PC-3 (cell line): ENCODE measurements at places on chromosomes 12 and 14. TPM values are rescaled to one million over a fixed set of nuclear protein-coding genes. Genes with fewer than 3 reads are reported as not detected.

GRCh38 chr12:111076611-111077451 lies 156.5 kb upstream of the MYL2 start:
- DNase-seq, result no peak

SLC25A29 gene
- total RNA-seq, result 52.8 and 53.9 TPM in 2 replicates

KRT74 gene
- not detected in 2 replicates for total RNA-seq

LAG3 gene
- 0.40 and 0.58 TPM in 2 replicates for total RNA-seq

DNA sequence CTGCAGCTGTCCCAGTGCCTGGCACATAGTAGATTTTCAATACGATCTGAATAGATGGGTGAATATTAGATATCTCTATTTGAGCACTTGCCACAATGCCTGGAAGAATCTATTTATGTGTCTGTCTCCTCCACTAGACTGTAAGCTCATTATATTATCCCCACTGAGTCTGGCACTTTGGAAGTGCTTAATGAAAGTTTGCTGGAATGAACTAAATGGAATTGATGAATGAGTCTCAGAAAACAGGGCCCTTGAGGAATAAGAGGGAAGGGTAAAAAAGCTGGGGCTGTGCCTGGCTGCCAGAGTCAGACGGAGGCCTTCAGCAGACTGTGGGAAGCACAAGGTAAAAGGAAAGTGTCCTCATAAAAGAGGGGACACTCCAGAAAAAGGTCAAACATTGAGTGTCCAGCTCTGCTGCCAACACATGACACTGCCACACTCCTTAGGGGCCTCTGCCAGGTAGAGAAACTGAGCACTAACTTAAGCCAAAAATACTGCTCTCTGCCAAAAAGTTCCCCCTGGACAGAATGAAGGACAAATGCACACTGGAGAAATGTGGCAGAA lies 39.3 kb downstream of the GLT8D2 start:
- DNase-seq, result no peak

PMEL gene
- 0.35 and 2.0 TPM in 2 replicates for total RNA-seq

GRCh38 chr14:95044463-95045105 lies 112.7 kb downstream of the DICER1 start:
- no peak for DNase-seq

DNA sequence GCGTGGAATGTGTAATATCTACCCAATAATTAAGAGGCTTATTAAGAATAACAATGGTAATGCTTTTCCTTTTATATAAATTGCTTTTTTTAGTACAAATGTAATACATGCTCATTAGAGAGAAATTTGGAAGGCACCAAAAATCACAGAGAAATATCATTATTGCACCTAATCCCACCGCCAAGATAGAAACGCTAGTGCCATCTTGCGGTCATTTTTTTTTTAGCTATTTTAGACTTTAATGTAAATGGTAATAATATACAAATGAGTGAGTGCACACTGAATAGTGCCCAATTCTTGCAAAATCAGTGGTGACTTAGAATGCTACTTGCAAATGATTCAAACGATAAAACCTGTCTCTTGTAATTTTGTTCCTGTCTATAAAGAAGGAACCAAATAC lies 576.8 kb upstream of the TMEM132C start:
- peak; percentile 66 for DNase-seq

GRCh38 chr12:99920353-99920960 lies 64.3 kb downstream of the ANKS1B start:
- DNase-seq, result no peak

GPRC5A gene
- total RNA-seq, result 140 and 144 TPM in 2 replicates

LRRC9 gene
- total RNA-seq, result not detected in 2 replicates

ISM2 gene
- 0.95 TPM in 1 of 2 replicates, not detected in the other for total RNA-seq

GRCh38 chr14:79090641-79091180 lies 920.5 kb downstream of the NRXN3 start:
- DNase-seq, result no peak

DNA sequence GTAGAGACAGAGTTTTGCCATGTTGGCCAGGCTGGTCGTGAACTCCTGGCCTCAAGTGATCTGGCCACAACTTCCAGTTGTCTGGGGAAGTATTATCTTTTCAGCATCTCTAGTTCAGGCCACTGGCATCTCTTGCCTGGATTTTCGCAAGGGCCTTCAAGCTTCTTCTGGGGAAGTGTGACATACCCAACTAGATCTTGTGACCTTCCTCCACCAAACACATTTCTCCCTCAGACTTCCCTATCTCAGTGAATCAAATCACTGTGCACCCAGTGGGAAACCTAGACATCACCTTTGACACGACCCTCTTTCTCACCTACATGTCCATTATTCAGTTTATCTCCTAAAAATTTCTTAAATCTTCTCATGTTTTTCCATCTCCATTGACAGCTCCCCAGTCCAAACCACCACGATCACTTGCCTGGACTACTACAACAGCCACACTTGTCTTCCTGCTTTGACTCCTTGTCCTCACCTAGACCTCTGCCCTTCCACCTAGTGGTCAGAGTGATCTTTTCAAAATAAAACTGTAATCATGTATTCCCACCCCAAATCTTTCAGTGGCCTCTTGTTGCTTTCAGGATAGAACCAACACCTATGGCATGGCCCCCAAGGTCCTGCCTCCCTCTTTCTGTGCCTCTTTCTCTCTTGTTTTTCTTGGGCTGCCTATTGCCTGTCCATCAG lies 3.3 kb downstream of the EEF1AKMT3 start:
- no peak for DNase-seq
